ENCODE measurements at places on chromosomes 4 and X.

DNA sequence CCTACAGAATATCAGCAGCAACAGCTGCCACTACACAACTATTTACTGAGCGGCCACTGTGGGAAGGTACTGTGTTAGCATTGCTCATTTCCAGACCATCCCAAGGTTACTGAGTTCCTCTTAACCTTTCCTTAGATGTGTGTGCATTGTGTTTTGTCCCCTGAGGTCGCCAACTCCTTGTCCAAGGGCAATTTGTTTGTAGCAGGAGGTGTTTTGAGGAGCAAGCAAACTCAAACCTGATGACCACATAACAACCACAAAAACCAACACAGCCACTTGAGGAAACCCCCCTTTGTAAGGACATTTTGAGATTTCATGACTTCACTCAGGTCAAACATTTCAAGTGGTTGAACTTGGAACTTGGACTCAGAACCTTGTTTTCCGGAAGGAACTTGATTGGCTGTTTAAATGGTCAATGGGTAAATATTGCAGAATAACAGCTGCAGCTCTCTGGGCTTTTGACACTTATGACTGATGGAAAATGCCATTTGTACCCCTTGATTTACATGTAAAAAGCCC, 122.3 kb downstream of the MID1IP1 start:
- no peak for DNase-seq

DNA sequence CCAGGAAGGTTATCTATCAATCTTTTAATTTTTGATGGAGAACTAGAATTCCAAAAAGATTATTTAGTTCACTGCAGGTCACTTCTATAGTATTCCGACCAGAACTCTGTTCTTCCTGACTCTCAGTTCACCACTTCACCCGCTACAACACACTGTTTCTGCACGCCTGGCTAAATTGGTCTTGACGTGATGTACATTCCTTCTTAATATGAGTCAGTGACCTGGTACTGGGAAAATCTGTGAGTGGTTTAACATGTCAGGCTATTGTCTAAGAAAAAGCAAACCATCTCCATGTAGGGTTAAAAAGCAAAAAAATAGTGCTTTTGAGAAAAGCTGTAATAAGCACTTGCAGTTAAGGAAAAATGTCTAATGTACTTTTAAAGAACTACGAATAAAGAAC, 120.4 kb downstream of the NDST3 start:
- no peak for DNase-seq

DNA sequence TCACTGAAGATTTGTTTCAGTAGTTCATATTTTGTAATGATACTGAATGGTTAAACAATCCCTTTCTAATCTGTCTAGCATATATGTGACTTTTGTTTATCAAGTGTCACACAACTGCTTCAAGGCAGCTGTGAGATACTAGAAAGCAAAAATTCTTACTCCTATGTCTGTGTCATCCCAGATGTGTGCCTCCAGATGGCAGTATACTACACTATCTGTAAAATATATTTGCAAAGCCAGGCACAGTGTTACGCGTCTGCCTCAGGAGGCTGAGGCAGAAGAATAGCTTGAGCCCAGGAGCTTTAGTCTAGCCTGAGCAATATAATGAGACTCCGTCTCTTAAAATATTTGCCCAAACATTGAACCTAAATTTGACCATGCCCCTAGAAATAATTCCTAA, 4.0 kb downstream of the NUDT10 start:
- DNase-seq = no peak

- no peak for DNase-seq
Observed at GRCh38 chrX:4690521-4690920, 977.1 kb upstream of the PRKX start.

- no peak for DNase-seq
Observed at GRCh38 chr4:7822137-7822505, 117.5 kb downstream of the AFAP1 start.

- no peak for DNase-seq
Observed at GRCh38 chr4:57291911-57292310, 181.7 kb upstream of the IGFBP7 start.
